Stimulated activated CD4-positive, alpha-beta T cell treated with anti-CD3 and anti-CD28 coated beads, Interleukin-12 subunit alpha, Interleukin-12 subunit beta, amount 100 ng/mL, for 48 hours (primary cell): ENCODE measurements at places on chromosomes 13 and 19.

- no peak for DNase-seq
Observed at GRCh38 chr13:47747901-47748300, 253.2 kb downstream of the SUCLA2 start.

DNA sequence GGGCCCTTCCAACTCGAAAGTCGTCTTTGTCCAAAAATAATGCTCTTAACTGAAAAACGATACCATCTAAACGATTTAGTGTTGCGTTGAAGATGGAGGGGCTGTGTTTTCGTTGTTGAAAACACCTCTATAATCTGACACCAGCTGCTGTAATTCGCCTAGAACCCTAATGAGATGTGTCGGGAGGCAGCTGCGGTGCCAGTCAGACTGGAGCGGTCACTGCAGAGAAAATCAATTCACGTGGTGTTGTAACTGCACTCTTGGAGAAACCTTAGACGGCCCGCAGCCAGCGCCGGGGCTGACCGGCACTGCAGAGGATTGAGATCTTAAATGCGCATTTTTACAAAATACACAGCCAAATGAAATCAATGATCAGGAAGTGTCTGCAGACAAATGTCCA lies 339.1 kb downstream of the ZNF536 start:
- DNase-seq = no peak

DNA sequence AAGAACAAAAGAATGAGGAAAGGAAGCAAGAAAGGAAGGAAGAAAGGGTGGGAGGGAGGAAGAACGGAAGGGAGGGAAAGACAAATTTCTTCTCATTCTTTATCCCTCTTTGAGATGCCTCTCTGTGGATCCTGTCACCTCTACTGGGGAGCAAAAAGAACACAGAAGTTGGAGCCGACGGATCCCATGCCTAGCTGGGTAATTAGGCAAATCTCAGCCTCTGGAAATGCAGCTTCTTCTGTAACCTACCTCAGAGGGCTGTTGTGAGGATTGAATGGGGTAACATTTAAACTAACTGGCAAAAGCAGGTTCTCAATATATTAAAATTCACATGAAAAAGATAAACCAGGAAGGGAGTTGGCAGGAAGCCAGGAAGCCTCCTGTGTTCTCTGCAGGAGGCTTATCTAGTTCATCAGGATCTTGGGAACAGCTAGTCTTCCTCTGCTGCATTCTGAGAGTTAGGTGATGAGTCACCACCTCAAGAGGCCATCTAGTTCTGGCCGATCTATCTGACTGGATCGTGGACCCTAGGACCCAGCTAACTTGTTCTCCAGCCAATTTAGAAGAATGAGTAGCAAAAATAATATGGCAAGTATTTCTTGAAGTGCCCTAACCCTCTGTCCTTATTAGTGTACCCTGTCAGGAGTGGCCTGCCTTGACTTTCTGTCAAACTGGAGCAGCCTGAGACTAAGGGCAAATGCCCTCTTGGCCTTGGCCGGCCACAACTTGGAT lies 15.2 kb upstream of the CPB2 start:
- DNase-seq = no peak

- no peak for DNase-seq
Observed at GRCh38 chr19:57002710-57003109, 117.1 kb upstream of the USP29 start.

DNA sequence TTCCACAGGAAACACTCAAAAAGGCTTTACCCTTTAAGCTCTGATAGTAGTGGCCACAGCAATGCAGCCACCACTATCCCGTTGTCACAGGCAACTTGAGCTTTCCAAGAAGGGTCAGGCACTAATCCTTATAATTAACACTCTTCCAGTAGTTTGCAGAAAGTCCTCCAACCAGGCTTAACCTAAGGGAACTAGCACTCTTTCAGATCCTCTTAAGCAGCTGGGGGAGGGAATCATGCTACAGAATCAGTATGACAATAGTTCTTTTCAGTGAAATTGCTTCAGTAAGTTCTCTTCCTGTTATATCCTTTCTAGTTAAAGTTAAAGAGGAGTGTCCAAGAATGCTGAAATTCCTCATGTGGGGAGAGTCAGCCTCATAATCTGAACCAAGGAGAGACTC lies 82.2 kb downstream of the TNFSF11 start:
- no peak for DNase-seq

- no peak for DNase-seq
Observed at GRCh38 chr19:16442386-16443276, 29.1 kb downstream of the EPS15L1 start.

DNA sequence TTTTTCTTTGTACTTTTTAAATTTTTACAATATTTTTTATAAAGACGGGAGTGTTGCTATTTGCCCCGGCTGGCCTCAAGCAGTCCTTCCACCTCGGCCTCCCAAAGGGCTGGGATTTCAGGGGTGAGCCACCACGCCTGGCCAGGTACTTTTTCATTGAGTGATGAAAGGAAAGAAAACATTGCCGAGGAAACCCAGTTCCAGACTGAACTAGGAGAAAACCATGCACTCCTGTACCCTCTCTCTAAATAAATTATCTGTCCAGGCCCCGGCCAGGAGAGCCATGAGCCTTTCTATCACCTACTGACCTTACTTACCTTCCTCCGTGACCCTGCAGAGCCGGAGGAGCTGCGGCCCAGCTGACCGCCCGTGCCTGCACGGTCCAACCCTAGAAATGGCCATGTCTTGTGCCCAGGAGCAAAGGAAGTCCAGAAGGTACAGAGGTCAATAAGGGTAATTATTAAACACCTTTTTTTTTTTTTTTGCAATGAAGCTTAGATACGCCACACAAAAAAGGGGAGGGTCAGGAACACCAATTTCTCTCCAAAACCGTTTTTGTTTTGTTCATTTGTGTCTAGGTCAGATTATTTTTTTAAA lies at the start of gene SLC7A9:
SLC7A9 (minus strand) TSS at position 399 of the 597 bp plus-strand sequence. CDS start 1,233 bp downstream, outside the sequence.
- no peak for DNase-seq

- DNase-seq = no peak
Observed at GRCh38 chr13:76454991-76455390, 431.2 kb downstream of the KCTD12 start.

DNA sequence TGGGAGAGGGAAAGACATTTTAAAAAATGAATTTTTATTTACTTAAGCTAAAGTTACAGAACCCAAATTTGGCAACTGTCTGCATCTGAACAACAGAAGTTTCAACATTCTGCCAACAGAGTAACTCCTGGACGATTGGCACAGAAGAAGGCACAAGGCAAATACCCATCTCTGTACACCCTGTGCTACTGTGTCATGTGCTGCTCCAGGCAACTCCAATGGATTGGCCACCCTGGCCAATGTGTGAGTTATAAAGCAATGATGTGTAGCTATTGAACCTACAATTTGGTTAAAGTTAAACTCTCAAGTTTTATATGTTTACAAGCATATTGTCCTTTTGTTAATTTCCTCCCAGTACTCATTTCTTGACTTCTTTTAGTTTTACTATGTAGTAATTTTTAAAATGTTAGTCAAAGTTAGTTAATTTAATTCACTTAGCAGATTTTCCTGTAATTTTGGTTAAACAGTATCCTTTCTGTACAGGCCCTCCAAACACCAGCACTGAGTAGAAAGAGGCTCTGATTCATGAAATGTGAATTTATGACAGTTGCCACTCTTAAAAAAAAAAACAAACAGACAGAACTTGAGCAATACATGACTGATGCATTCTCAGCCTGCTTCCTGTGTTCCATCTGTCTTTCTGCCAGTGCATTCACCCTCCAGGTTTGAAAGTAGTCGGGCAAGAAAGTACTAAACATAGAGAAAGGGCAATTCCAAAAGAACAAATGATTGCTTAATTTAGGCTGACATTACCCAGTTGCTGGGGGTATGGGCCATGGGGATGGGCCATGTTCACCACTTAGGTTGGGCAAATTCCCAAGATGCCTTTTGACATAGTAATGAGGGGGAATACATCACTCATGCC lies 5.9 kb downstream of the STARD13 start:
- no peak for DNase-seq

DNA sequence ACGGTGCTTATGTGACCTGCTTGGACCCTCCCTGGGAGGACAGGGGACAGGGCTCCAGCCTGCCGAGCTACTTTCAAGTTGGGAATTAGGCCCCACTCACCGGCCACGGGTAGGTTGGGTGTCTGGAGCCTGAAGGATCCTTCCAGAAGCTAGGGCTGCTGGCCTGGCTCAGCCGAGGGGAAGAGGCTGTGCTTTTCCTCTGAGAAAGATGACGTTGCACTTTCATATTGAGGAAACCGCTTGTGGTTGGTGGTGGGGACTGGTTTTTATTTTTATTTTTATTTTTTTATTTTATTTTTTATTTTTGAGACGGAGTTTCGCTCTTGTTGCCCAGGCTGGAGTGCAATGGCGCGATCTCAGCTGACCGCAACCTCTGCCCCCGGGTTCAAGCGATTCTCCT lies at the start of gene TMEM150B:
TMEM150B (minus strand) TSS at position 170 of the 400 bp plus-strand sequence. CDS start 4,305 bp downstream, outside the sequence.
- no peak for DNase-seq

DNA sequence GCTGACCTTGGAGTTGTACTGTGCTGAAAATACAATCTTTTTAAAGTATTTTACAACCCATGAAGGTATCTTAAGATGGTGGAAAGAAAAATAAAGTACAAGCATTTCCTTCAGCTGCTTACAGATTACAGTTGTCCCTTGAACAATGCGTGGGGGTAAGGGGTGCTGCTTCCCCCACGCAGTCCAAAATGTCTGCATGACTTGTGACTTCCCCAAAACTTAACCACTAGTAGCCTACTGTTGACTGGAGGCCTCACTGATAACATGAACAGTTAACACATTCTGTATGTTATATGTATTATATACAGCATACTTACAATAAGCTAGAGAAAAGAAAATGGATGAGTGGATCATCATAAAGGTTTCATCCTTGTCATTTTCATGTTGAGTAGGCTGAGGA lies 45.3 kb upstream of the ZNF599 start:
- DNase-seq = no peak

DNA sequence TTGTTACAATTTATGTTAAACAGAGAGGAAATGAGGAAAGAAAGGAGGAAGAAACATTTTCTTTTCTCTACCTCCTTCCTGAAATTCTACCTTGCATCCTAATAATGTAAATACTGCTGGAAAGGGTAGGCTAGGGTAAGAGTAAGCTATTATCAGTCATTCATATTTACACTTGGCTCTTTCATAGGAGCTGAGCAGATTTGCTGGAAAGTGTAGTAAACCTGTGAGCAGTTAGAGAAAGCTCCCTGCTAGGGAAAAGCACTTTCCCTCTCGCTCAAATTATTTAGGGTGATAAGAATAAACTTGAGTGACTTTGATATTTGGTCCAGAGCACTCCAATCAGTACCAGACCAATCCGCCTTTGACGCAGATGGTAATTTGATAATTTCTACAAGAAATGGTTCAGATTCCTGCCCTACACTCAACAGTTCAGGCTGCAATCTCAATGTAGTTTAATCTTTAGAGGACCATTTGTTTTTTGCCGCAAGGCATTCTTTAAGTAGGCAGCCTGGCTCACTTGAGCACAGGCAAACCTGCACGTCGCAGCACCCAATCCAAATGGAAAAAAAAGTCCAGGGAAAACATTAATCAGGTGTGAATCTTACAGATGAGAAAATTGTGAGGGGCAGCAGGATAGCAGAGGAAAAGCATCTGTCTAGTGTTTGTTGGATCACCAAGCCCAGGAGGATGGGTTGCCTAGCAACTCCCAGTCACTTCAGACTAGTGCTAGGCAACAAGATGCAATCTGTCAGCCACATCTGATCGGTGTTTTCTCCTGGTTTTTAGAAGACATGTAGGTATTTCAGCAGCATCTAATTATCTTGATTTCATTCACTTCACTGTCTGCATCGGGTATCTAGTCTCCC lies 68.6 kb upstream of the KL start:
- no peak for DNase-seq

DNA sequence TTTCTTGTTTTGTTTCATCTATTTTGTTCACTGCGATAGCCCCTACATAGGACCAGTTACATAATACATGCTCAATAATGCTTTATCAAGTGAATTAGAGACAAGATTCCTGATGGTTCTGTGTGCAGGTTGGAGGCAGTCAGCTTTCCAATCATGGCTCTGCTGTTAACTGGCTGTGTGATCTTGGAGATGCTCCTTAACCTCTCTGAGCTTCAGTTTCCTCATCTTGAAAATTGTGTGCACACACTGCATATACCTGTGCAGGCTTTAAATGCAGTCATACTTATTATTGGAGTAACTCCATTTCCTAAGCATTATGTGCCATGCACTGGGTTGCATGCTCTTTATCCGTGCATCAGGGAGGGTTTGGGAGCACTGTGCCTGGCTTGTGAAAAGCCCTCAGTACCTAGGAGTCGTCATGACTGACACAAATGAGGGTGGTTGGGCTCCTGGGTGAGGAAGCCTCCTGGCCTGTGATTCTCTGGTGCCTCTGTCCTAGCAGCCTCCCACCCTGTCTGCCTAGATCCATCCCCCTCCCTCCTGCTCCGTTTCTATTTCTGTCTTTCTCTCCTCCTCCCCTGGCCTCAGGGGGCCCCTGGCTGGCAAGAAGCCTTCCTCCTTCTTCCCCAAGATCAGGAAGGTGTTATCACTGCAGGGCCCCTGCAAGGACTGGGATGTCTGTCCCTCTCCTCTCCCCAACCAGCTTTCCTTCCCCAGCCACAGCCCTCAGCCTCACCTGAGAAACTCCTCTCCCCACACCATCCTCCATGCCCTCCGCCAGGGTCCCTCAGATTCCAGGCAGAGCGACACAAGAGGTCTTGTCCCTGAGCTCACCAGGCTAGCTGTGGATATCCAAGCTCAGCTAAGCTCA lies 8.7 kb downstream of the IFNL1 start:
- no peak for DNase-seq

DNA sequence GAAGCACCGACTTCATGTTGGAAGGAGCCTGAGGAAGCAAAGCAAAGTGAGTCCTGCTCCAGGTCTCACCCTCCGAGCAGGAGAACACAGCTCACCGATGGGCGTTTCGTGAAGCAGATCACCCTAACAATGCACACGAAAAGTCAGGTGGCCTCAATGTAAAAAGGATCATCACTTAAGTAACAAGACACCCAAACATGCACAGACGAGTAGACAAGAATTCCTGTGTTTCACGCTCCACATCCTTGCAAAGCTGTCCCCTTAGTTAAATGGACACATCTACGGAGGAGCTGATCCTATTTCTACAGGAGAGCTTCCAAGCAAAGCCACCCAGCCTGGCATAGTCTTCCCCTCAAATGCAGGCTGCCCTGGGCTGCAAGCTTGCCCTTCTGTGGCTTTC lies 66.2 kb downstream of the SLC15A1 start:
- DNase-seq = no peak

GRCh38 chr19:35501684-35502083 lies 11.4 kb upstream of the KRTDAP start:
- DNase-seq = no peak

GRCh38 chr13:81781471-81781870 lies 1440.5 kb upstream of the SPRY2 start:
- no peak for DNase-seq
